Activated CD4-positive, alpha-beta T cell treated with anti-CD3 and anti-CD28 coated beads, Interleukin-2, amount 50 U/mL, for 4 hours (primary cell): ENCODE measurements at places on chromosomes 1 and 21.

DNA sequence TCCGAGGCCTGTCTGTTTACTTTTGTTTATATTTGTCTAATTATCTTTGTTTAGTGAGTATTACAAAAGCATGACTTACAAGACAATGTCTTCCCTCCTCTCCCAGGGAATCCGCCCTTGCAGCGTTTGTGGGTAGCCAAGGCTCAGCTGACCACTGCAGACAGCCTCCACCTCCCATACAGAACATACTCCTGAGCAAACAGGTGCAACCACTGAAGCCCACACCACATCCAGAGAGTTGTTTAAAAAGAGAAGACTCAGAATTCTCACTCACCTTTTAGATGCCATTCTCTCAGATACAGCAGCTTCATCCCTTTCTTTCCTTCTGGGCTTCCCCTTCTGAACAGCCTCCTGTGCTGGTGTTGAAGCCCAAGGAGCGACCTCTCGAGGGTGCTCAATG, 103.5 kb upstream of the TMPRSS2 start:
- DNase-seq, result no peak

- DNase-seq, result no peak
Observed at GRCh38 chr1:226919587-226919986, 20.5 kb upstream of the COQ8A start.

GRCh38 chr21:27104846-27105431, 138.1 kb upstream of the ADAMTS5 start:
- no peak for DNase-seq

GRCh38 chr1:173562813-173563212, 40.1 kb downstream of the SLC9C2 start:
- DNase-seq, result no peak

- no peak for DNase-seq
Observed at GRCh38 chr1:40773748-40774265, 9.8 kb upstream of the KCNQ4 start.

DNA sequence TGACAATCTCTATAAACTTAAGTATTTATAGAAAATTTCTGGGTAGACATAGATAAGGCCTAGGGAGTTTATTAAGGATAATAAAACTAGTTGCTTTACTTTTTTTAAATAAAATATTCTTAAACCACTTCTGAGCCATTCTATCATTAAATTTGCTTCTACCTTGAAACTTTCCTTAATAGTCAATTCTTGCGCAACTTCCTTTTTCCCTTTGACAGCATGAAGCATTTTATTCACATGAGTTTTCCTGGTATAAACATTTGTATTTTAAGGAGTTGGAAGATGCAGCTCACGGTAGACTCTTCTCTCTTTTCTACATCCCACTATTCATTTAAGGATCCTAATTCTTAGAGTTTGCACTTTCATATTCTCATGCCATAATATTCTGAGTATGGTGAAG, 75.8 kb upstream of the DPH5 start:
- no peak for DNase-seq

DNA sequence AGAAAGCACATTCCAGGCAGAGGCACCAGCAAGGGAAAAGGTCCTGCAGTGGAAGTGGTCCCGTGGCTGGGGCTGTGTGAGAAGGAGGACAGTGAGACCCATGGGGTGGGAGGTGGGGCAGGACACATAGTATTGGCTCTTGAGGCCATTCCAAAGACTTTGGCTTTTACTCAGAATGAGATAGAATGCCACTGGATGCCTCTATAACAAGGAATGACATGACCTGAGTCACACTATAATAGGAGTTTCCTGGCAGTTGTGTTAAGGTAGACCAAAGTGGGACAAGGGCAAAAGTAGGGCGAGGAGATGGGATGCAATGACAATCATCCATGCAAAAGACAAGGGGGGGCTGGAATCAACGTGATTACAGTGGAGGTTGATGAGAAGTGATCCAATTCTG, 24.7 kb upstream of the LAMC2 start:
- DNase-seq, result no peak

DNA sequence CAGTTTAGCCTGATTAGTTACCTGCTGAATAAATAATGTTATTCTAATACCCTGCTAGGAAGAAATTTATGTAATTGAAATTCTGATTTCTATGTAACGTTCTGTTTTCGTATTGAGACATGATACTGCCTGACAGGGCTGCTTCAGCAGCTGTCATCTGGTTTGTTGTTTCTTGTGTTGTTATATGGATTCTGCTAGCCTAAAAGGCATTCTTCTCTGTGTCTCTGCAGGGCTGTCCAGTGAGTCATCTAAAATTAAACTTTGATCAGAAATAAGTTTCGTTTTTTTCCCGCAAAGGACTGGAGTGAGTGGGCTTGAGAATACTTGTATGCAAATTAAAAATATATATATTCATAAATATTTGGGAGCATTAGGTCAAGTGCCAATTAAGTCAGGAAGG, 93.0 kb downstream of the DYRK1A start:
- no peak for DNase-seq

GRCh38 chr1:179178950-179179349, 50.5 kb downstream of the ABL2 start:
- no peak for DNase-seq

DNA sequence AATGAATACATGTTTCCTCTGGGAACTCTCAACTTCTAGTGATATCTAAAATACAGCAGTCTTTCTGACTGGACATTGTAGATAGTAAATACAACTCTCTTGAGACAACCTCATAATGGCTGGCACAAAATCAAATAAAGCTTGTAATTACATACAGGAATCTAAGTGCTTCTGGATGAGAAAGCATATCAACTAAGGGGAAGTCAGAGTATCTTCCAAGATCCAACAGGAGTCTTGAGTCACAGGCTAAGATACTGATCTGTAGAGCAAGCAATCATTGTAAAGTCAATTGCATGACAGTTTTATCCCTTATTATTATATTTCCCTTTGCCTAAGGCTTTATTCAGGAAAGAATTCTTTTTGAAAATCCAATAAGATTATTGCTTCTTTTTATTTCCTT, 249.9 kb downstream of the LRRIQ3 start:
- DNase-seq, result no peak

- no peak for DNase-seq
Observed at GRCh38 chr1:79004916-79005315, 1.6 kb downstream of the ADGRL4 start.

- no peak for DNase-seq
Observed at GRCh38 chr1:238681021-238681420, 705.3 kb upstream of the CHRM3 start.

DNA sequence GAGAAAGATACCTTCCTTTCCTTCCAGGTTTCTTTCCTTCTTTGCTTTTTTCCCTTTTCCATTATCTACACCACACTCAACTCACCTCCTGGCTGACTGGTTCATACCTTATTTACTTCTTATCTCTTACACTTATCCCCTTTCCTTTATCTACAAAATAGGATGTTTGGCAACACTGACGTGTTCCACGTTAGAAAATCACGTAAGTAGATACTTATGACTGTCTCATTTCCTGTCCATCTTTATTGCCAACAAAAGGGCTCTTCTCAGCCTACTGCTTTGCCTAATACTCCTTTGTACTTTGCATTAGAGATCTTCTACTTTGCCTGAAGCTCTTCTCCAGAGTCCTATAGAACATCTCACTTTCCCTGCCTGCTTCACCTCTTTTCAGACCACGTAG, 25.1 kb downstream of the SYNJ1 start:
- no peak for DNase-seq
